ENCODE measurements at places on chromosomes 6 and 20. TPM values are rescaled to one million over a fixed set of nuclear protein-coding genes. Genes with fewer than 3 reads are reported as not detected.

XKR7 gene
- total RNA-seq, result not detected

ZNF165 gene
- 3.5 TPM for total RNA-seq

GGTLC1 gene
- total RNA-seq, result not detected

RSPO4 gene
- not detected for total RNA-seq

TRIM15 gene
- total RNA-seq, result not detected

SRMS gene
- not detected for total RNA-seq

CGA gene
- total RNA-seq, result not detected

PRDM1 gene
- total RNA-seq, result 24.7 TPM

SLC4A11 gene
- 2.8 TPM for total RNA-seq

CST3 gene
- total RNA-seq, result 1.2 TPM

KCNB1 gene
- total RNA-seq, result not detected

ARMH2 gene
- 0.40 TPM for total RNA-seq

FOXC1 gene
- total RNA-seq, result not detected

CDSN gene
- not detected for total RNA-seq

CDKN1A gene
- total RNA-seq, result 47.4 TPM

GJA1 gene
- total RNA-seq, result not detected

FAM83C gene
- total RNA-seq, result not detected

SIM1 gene
- total RNA-seq, result not detected

DEFB132 gene
- total RNA-seq, result not detected

ZNF391 gene
- 4.5 TPM for total RNA-seq

RIMS1 gene
- not detected for total RNA-seq

CTCFL gene
- total RNA-seq, result not detected

LTB gene
- total RNA-seq, result 368 TPM

PPP1R14C gene
- 0.86 TPM for total RNA-seq

AURKA gene
- total RNA-seq, result 97.5 TPM

GINM1 gene
- 16.3 TPM for total RNA-seq

CFAP61 gene
- total RNA-seq, result not detected

CPNE5 gene
- total RNA-seq, result 1.2 TPM

REV3L gene
- total RNA-seq, result 27.6 TPM

SCGN gene
- total RNA-seq, result not detected

CRISP2 gene
- not detected for total RNA-seq

SPATA2 gene
- 6.2 TPM for total RNA-seq

SEL1L2 gene
- total RNA-seq, result not detected

PMEPA1 gene
- 2.0 TPM for total RNA-seq

PCSK2 gene
- total RNA-seq, result not detected

USP49 gene
- total RNA-seq, result 5.7 TPM

NRSN2 gene
- 8.0 TPM for total RNA-seq

TSPO2 gene
- total RNA-seq, result not detected

DUSP22 gene
- total RNA-seq, result 34.2 TPM

SNX3 gene
- total RNA-seq, result 68.4 TPM

TMEM242 gene
- 8.0 TPM for total RNA-seq

FAXC gene
- not detected for total RNA-seq

ERVFRD-1 gene
- total RNA-seq, result not detected

PNPLA1 gene
- not detected for total RNA-seq

SIRPD gene
- not detected for total RNA-seq

DOP1A gene
- total RNA-seq, result 6.6 TPM

PPP2R5D gene
- 47.5 TPM for total RNA-seq

PCK1 gene
- total RNA-seq, result not detected

VWA7 gene
- total RNA-seq, result 1.6 TPM

ABRACL gene
- total RNA-seq, result 155 TPM

SOBP gene
- 0.77 TPM for total RNA-seq

PI16 gene
- not detected for total RNA-seq

BNIP5 gene
- not detected for total RNA-seq

ROS1 gene
- total RNA-seq, result not detected

CRIP3 gene
- total RNA-seq, result 2.2 TPM

GNRH2 gene
- 0.85 TPM for total RNA-seq

Data from activated CD8-positive, alpha-beta T cell treated with anti-CD3 and anti-CD28 coated beads for 36 hours (primary cell).